CD14-positive monocyte (primary cell): ENCODE measurements at places on chromosomes 3 and 15.
A peak's percentile ranks its signal among the peaks of the same experiment; 100 is the strongest.

DNA sequence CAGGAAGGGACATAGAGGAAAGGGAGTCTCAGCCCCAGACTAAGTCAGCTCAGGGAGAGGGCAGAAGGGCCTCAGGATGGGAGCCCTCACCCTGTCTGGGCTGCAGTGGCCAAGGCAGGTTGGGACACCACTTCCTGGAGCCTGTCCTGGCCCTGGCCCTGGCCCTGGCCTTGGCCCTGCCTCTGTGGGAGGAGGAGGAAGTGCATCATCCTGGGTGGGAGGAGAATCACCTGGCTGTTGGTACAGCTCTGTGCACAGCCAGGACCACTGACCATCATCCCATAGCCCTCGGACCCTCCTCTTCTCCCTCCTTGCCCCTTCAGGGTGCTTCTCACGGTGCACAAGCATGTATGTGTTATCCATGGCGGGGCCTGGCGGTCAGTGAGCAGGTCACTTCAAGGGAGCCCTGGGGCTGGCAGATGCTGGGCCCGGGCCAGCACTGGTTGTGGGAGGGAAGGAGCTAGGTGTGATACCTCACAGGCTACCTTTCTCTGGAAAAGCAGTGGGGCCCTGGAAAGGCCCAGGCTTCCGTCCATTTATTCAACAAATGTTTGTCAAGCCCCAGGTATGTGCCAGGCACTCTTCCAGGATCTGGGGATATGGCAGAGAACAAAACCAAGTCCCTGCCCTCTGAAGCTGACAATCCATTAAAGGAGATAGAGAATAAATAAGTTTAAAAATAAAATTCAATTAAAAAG, 8.2 kb upstream of the APEH start:
- DNase-seq: no peak

GRCh38 chr3:118097660-118098059, 937.0 kb downstream of the IGSF11 start:
- DNase-seq: no peak

GRCh38 chr3:101819649-101820206, 29.6 kb upstream of the NFKBIZ start:
- DNase-seq: peak; percentile 75

DNA sequence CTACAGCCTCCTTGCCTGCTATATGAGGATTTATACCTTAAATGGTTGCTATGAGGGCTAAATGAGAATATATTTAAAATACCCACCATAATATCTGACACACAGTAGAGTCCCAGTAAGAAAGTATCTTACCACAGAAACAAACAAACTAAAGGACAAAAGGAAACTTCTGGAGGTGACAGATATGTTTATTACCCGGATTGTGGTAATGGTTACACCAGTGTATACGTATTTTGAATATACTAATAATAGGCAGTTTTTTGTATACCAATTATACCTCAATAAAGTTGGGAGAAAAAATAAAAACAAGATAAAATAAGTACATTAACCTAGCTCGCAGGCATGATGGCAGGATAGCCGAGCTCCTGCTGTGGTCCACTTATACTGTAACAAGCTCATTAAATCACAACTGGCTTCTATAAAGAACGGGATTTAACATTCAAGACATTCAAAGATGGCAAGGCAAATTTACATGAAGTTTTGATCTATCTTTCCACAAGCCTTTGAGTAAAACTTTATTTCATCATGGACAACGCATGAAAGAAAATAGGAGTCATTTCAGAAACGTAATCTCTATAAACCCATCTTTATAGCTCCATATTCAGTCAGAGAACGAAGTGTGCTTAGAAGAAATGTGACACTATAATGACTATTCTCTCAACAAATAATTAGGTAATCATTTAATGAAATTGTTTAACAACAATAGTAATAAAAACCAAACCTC, 1.5 kb downstream of the RPN1 start:
- DNase-seq: no peak

GRCh38 chr3:124076235-124076634, 84.3 kb upstream of the ROPN1 start:
- DNase-seq: no peak

- no peak for DNase-seq
These were observed 66.5 kb downstream of the ARMC8 start for GRCh38 chr3:138253609-138254008.

DNA sequence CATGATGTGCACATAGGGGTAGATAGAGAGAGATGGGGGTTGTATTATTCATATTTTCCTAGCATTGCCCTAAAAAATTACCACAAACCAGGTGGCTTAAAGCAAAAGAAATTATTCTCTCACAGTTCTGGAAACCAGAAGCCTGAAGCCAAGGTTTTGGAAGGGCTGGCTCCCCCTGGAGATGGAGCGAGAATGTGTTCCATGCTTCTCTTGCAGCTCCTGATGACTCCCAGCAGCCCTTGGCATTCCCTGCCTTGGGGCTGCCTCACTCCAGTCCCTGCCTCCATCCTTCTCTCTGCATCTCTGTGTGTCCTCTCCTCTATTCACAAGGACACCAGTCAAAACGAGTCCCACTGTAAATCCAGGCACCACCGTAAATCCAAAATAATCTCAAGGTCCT, 91.5 kb upstream of the FAM174B start:
- no peak for DNase-seq

GRCh38 chr15:49988766-49989165, 130.3 kb downstream of the ATP8B4 start:
- DNase-seq: no peak

DNA sequence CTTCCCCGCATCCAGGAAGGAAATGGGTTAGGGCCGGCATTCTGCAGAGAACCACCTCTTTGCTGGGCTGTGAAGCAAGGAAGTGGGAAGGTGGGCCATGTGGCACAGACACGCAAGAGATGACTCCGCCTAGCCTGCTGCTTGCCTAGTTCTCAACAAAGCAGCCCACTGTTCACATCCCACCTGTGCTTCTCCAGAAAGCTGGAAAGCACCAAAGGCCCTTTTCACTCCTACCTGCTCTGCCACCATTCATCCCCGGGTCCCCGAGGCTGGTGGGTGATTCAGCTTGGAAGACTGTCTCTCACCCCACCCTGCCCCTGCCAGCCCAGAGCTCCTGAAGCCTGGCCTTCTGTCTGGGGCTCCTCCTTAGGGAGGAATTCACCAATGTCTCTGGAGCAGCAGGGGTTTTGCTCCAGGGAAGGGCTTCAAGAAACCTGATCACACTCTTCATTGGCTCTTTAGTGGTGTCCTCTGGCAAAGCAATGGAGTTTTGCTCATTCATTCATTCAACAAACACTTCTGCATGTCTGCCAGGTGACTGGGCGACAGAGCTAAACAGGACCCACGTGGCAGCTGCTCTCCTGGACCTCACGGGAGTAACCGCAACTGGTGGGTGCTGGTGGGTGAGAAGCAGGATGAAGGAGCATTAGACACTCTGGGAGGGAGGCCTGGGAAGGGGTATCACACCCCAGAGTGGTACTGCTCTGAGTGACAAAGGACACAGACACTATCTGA, 145.4 kb upstream of the TLE3 start:
- DNase-seq: no peak

GRCh38 chr3:127674101-127674721, 1.5 kb downstream of the ABTB1 start:
- DNase-seq: no peak

GRCh38 chr15:56887782-56888438, 30.5 kb upstream of the TCF12 start:
- DNase-seq: no peak

- DNase-seq: peak; percentile 73
These were observed 6.9 kb downstream of the APH1B start for GRCh38 chr15:63284335-63284734.

GRCh38 chr15:59998305-59998949, 5.7 kb upstream of the FOXB1 start:
- no peak for DNase-seq

DNA sequence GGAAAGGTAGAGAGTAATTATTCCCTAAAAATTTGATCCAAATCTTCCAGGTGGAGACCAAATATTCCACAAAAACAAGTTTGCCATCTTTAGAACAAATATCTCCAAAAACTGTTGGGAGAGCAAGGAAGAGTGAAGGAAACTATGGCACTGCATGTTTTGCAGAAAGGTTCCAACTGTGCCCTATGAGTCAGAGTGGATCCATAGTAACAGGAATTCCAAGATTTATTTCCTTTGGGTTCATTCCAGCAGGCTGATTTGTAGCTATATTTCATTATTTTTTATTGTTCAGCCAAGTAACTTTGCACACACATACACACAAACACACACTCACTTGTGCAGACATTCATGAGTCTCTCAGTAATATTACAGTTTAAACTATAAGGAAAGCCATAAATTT, 459.7 kb upstream of the EPHA6 start:
- DNase-seq: no peak

- no peak for DNase-seq
These were observed 75.1 kb downstream of the FAM174B start for GRCh38 chr15:92580521-92580920.

- no peak for DNase-seq
These were observed 44.2 kb upstream of the GATA2 start for GRCh38 chr3:128537091-128537703.

GRCh38 chr3:47057212-47057671, 77.8 kb downstream of the NBEAL2 start:
- DNase-seq: no peak

DNA sequence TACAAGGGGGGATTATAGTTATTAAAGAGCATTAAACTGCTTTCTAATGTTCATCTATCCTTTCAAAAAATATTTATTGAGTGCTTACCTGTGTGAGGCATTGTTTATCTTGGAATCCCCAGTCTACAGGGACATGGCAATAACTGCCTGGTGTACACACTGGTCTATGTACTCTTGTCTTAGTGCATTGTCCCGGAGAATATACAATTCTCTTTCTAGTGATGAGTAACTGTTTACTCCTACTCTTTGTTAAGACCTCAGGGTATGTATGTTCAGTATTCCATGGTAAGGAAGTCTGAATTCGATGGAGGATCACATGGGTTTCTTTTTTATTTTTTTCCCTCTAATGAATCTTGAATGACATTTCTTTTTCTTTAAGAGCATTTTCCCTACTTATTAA, 772.4 kb upstream of the NR2F2 start:
- DNase-seq: no peak

- DNase-seq: no peak
These were observed 6.5 kb upstream of the FGD5 start for GRCh38 chr3:14812196-14812790.
